HEK293T (cell line): ENCODE measurements at places on chromosomes 5 and 9.

DNA sequence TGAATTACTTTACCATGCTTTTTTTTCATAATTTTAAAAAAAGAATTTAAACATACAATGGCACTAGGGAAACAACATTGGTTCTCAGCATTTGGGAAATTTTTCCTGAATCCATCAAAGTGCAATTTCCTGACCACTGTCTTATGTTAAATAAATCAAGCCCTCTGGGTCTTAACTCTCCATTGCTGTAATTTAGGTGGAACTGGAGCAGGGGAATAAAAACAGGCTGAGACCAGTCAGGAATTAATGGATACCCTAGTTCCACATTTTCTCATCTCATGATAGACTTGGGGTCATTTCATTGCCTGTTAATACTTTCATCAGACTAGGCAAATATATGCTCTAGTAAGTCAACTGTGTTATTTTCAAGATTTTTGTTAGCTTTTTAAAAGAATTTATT, 103.1 kb downstream of the FBN2 start:
- DNase-seq = no peak

GRCh38 chr5:136768457-136768856, 403.1 kb upstream of the TRPC7 start:
- DNase-seq = no peak

DNA sequence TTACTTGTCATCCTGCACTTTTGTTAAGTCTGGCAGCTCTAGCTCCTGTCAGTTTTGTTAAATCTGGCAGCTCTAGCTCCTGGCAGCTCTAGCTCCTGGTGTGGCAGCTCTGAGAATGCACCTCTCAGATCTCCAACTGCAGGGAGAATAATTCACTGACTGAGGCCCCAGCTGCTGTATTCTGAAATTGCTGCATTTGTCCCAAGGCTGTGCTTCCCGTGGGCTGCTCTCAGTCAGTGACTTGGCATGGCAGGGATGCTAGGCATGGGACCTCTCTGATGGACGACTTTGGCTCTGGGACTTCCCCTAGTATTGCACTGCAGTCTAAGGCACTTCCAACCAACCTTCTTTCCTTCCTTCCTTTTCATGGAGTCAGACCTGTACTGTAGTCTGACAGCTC, 475.7 kb downstream of the CCDC171 start:
- no peak for DNase-seq

DNA sequence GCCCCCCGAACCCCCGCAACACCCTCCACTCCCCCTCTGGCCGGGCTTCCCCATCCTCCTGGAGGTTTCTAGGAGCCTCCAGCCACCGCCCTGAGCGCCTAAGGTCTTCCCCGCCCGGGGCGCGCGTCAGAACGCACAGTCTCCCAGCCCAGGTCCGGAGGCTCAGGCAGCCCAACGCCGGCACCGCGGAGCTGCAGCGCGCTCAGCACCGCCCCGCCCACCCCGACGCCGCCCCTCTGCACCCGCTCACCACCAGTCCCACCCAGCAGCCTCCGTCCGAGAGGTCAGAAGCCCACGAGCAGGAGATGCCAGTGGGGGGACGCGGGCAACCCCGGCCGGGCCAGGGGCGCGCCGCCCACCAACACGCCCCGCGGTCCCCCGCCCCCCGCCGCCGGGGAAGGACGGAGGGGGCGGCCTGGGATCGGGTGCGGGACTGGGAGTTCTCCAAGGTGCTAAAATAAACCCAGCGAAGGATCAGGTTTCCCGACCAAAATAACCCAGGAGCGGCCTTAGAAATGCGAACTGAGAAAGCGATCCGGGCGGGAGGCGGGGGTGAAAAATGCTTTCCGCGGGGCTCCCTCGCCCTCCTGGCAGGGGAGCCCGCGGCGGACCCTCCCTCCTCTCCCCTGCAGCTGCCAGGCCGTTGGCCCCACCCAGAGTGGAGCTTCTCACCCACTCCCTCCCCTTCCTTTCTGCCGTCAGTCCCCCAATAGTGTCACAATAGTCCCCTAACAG, 6.5 kb upstream of the FAM78A start:
- DNase-seq = peak; percentile 48

- DNase-seq = peak; percentile 86
These were observed 1.5 kb upstream of the SHC3 start for GRCh38 chr9:89179895-89180734.

GRCh38 chr9:6973762-6974161, 216.0 kb downstream of the KDM4C start:
- no peak for DNase-seq

- no peak for DNase-seq
These were observed 85.2 kb downstream of the SLC44A1 start for GRCh38 chr9:105329719-105330062.

DNA sequence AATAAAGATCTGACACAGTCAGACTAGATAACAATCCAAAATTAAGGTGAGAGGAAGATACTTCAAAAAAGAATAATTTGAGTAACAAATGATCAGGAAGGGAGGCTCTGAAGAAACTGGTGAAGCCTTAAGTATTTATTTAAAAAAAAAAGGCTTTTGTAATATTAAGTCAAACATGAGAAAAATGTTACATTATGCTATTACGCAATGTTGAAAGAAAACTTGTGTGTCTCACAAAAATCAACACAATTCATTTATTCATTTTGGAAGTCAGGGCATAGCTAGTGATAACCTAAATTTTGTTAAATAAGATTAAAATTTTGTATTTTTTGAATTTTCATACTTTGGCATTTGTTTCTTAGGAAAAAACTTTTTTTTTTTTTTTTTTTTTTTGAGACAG, 28.2 kb downstream of the WDR41 start:
- DNase-seq = no peak

GRCh38 chr5:158203261-158203660, 344.3 kb upstream of the CLINT1 start:
- no peak for DNase-seq

- DNase-seq = no peak
These were observed 2.5 kb downstream of the F2R start for GRCh38 chr5:76718381-76718832.

GRCh38 chr5:33369485-33370465, 71.0 kb upstream of the TARS1 start:
- DNase-seq = no peak

- no peak for DNase-seq
These were observed 8.6 kb downstream of the SLC45A2 start for GRCh38 chr5:33975852-33976251.

- no peak for DNase-seq
These were observed 253.4 kb upstream of the DMAC1 start for GRCh38 chr9:8052991-8053390.

DNA sequence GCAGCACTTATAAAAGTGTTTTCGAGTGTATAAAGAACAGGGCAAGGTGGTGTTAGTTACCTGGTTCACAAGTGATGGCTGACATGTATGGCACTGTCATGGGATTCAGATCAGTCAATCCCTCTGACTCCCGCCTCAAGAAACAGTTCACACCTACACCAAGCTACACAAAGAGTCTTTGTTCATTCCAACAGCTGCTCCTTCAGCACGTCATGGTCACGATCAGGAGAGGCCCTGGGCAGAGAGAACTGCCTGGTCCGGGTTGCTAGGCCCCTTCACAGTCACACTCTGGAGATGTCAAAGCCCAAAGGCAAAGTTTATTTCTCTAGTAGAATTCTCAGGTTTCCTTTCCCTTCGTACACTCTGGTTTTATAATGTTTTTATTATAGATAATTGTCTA, 426.7 kb downstream of the ZSWIM6 start:
- no peak for DNase-seq

- no peak for DNase-seq
These were observed 503.4 kb downstream of the NFIB start for GRCh38 chr9:13810510-13810909.

GRCh38 chr5:72472666-72473422, 34.4 kb downstream of the ZNF366 start:
- DNase-seq = no peak

DNA sequence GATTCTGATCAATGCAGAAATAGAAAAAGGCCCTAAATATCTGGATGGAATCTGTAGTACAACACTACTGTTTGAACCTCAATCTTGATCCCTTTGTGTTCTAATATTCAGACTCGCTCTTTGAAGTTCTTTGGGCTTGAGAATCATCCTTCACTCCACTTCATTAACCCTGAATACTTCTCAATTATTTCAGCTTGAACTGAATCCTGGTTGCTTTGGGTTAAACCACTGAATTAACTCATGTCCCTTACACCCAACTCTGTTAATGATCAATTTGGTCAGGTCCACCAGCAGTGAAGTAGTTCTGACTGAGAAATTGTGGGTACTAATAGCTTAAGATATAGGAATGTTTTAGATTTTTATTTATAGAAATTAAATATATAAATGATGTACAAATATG, 1707.2 kb upstream of the ACO1 start:
- no peak for DNase-seq

- peak; percentile 83 for DNase-seq
These were observed 10.2 kb upstream of the TIFAB start for GRCh38 chr5:135462304-135462703.

- DNase-seq = no peak
These were observed 18.2 kb downstream of the PSIP1 start for GRCh38 chr9:15492485-15493150.

DNA sequence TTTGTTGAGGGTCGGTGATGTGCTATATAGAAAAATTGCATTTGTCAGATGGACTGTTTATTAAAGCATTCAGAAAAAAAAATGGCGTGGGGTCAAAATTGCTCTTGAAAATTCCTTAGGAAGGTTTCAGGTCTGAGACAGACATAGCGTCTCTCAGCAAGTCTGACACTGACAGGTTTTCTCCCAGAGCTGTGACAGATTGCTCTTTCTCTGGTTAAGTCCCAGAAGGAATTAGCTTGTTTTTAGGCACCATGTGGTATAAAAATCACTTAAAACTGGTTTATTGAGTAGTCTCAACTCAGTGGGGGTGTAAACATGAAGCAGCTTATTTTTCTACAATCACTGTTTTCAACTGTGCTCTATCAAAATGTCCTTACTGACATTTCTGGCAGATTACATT, 1379.8 kb downstream of the MAT2B start:
- DNase-seq = no peak

- DNase-seq = no peak
These were observed 11.6 kb upstream of the SFXN1 start for GRCh38 chr5:175466700-175467318.

DNA sequence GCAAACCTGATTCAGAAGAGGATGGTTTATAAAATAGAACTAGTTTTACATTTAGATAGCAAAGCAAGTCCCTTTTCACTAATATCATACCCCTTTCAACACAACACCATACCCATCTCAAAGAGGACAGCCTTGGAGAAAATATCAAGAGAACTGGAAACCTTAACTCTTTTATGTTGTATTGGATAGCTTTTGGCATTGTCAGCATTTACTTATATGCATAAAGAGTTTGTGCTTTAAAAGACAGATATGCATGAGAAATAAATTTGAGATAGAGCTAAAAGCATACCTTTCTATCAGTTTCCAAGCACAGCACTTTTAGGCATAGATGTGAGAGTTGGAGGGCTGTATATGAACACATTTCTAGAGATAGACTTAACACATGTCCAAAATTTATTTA, 799.3 kb upstream of the ACO1 start:
- no peak for DNase-seq

DNA sequence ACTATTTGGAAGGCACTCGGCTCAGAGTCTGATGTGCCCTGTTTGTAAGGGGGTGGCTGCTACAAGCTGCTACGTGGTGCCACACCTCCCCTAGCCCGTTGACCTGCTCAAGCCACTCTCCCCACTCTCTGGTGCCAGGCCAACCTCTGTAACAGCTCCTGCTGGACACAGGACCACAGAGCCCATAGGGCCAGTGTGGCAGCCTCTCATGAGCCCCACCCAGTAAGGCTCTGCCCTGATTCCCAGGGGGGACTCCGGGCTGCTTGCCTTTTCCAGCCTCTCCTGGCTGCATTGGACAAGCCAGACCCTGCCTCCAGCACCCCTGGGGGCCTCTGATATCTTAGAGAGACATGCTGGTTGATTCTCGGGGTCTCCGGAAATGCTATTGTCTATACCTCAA, 53.3 kb upstream of the ANGPTL2 start:
- DNase-seq = no peak

GRCh38 chr9:122329597-122329996, 41.2 kb upstream of the PTGS1 start:
- DNase-seq = no peak

DNA sequence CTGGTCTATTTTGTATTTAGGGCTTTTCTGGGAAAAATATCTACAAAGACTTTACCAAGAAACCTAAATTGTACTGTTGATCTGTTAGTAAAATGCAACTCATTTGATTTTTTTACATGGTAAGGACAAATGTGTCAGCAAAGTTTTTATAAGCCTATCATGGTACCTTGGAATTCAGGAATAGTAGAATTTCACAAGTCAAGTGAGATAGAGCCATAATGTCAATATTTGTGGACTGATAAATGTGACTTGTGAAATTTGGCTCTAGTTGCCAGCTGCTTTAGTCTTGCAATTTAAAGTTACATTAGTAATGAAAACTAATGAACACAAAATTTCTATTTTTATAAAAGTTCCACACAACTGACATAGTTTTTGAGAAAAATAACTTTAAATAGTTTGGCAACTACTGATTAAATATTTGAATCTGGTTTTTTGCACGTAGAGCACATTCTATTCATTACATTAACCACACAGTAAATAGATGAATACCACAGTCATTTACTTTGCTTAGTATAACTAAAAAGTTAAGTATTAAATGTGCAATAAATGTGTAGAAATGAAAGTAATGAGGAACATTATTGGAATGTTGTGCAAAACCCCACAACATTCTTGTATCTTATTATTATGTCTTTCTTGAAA, 41.2 kb upstream of the RIOK2 start:
- no peak for DNase-seq

GRCh38 chr9:14358523-14358922, 44.6 kb upstream of the NFIB start:
- DNase-seq = no peak

DNA sequence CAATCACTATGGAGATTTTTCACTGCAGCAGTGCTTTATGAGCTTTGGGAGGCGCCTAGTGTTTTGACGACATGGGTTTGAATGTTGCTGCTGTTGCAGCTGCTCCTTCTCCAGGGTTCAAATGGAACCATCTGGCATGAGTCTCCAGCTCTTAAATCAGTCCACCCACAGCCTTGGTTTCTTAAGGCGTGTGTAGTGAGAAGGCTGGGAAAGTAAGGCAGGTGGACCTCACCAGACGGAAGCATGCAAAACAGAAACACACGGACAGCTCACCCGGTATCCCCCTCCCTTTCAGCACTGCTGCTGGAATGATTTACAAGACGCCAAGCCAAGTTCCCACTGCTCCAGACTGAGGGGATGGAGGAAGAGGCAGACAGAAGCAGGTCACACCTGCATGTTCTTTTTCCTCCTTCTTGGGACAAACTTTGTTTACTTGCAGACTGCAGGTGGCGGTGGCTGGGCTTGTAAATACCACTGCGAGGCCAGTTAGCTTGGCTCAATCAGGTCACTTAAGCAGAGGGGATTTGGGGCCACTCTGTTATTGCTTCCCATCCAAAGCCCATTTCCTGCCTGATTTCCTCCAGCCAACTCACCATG, 47.4 kb downstream of the ADAM19 start:
- DNase-seq = no peak

- no peak for DNase-seq
These were observed 133.7 kb downstream of the KIF4B start for GRCh38 chr5:155147222-155147621.

- DNase-seq = no peak
These were observed 21.7 kb downstream of the XRCC4 start for GRCh38 chr5:83099001-83099400.
